ENCODE measurements at places on chromosomes 6 and 20.

DNA sequence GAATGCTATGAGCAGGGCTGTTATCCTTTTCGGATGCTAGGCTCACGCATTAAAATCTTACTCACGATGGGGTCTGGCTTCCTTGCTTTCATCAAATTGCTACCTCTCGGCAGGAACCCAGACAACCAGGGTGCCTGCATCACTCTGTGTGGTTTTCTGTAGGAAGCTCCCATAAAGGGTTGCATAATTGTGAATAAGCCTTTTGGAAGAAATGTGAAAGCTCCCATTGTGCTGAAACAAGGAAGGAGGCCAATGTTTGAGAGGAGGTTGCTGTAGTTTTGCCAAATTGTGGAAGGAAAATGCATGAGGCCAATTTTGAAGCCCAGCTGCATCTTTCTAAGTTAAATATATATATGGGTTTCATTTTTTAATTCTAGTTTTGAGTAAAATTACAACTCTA is 615.5 kb downstream of the C6orf118 start:
- DNase-seq = no peak

- no peak for DNase-seq
These were observed 1.9 kb downstream of the FAM135A start for GRCh38 chr6:70415247-70415646.

GRCh38 chr20:36447101-36447500 is 94.2 kb upstream of the MYL9 start:
- DNase-seq = no peak

- no peak for DNase-seq
These were observed 13.5 kb downstream of the DYNLT1 start for GRCh38 chr6:158630938-158631616.

DNA sequence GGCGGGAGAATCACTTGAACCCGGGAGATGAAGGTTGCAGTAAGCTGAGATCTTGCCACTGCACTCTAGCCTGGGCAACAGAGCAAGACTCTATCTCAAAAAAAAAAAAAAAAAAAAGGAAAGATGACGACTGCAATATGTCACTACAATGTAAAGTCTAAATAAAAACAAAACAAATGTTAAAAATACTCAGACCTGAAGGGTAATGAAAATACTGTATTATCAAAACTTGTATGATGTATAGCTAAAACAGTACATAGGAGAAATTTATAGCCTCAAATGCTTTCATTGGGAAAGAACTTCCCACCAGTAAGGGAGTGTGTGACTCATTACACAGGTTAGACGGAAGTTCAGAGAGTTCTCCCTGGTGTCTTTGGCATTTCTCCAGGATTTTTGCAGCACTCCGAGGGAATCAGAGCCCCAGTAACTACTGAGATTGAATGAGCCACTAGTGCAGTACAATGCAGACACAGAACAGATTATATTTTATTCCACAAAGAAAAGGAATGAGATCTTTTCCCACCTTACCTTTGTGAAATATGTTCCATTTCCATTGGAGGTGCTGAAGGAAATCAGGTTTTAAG is 12.5 kb upstream of the RALGAPB start:
- DNase-seq = no peak

- no peak for DNase-seq
These were observed 74.7 kb downstream of the BTBD3 start for GRCh38 chr20:11992426-11992825.

Measured in hematopoietic multipotent progenitor cell treated with erythropoietin and hydrocortisone succinate and interleukin-3 and kit ligand, for 17 days (in vitro differentiated cells).